ENCODE measurements at places on chromosomes 12 and 14.

DNA sequence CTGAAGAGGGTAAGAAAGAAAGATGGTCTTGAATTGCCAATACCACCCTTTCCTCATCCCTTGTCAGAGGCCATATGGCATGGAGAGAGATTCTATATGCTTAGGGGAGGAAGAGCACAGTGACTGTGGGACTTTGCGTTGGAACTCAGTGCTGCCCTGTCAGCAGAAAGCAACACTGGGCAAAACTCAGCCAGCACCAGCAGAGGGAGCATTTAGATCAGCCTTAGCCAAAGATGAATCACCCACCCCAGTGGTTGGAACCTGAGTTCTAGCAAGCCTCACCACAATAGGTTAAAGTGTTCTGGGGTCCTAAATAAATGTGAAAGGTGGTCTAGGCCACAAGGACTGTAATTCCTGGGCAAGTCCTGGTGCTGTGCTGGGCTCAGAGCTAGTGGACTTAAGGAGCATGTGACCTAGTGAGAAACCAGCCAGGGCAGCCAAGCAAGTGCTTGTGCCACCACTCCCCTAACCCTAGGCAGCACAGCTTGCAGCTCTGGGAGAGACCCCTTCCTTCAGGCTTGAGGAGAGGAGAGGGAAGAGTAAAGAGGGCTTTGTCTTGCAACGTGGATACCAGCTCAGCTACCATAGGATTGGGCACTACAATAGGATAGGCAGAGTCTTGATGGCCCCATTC lies 11.4 kb upstream of the BCAT1 start:
- peak; percentile 66 for DNase-seq

GRCh38 chr12:52191841-52192791 lies at the start of gene KRT80:
Gene KRT80, minus strand, starts transcription at chr12:52192014. Its CDS starts 112 bp downstream, at chr12:52191902.
- DNase-seq = peak; percentile 100

DNA sequence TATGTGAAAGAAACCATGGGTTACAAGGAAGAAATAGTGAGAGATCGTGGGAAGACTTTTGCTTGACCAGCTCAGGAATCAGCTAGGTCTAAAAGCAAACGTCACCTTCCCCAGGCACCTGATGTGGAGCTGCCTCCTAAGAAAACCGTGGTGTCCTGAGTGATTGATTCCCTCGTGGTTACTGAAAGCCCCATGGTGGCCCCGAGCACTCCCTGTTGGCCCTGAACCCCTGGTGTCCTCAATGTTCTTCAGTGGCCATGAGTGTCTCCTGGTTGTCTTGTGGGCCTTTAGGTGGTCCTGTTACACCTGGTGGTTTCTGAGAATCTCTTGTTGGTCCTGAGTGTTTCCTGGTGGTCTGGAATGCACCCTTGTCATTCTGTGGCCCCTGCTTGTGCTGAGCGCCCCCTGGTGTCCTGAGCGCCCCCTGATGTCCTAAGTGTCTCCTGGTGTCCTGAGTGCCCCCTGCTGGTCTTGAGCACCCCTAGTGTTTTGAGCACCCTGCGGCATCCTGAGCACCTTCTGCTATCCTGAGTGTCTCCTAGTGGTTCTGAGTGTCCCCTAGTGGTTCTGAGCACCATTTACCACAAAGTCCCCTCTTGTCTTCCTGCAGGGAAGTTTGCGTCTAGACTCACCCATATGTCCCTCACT lies 518.7 kb downstream of the TMEM121 start:
- no peak for DNase-seq

DNA sequence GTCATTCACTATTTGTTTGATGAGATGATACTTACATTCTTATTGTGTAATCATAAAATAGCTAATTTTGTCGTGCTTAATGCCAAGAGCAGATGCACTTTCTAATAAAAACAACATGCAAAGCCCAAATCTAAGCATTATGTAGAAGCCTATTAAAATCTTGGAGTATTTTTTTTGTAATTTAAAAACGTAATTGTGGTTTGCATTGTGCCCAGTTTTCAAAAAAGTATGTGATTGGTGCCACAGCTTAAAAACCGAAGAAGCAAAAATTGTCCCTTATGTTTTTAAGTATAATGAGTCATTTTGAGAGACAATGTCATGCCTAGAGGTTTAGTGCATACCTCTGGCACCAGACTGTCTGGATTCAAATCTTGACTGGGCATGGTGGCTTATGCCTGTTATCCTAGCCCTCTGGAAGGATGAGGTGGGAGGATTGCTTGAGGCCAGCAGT lies 464.8 kb upstream of the RGS6 start:
- peak; percentile 78 for DNase-seq

DNA sequence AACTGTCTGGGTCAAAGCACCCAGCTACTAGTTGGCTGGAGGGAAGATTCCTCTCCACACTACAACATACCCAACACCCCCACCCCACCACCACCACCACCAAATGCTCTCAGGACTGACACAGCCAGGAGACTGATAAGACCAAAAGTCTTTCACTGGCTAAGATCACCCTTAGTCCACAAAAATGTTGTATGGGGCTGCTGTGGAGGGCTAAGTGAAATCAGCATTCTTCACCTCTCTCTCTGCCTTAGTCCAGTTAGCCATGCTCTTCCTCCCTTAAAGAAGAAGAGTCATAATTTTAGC lies 106.2 kb downstream of the NUAK1 start:
- peak; percentile 64 for DNase-seq

DNA sequence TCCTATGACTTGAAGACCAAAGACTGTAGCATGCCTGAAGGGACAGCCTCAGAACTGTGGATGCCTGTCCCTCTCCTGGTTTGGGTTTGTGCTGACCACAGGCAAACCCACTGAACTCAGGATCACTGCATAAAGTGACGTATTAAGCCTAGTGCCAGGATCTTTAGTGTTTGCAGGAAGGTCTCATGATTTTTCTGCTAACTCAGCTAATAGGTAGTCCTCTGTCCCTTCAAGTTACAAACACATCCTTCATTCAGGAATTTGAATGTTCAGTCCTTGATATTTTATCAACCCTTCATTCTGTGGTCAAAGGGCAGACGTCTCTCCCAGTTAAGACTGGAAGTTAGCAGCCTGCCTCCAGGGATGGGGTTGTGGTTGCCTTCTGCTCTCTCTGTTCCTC lies 10.3 kb upstream of the OAS3 start:
- DNase-seq = no peak

GRCh38 chr12:46303039-46303666 lies 34.3 kb upstream of the SLC38A1 start:
- peak; percentile 19 for DNase-seq

GRCh38 chr12:101793401-101793800 lies 37.4 kb downstream of the GNPTAB start:
- peak; percentile 61 for DNase-seq

DNA sequence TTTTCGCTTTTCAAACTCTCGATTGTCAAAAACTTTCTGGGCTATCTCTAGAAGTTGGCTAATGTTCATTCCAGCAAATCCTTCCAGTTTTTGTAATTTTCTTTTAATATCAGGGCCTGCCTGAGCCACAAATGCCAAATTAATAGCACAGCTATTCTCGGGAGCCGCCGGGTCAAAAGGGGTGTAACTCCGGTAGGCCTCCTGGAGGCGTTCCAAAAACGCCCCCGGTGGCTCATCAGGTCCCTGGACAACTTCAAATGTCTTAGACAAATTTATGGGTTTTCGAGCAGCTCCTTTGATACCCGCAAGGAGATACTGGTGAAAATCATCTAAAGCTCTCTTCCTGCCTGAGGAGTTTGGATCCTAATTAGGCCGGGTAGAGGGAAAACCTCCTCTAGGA lies 117.9 kb upstream of the PZP start:
- no peak for DNase-seq

DNA sequence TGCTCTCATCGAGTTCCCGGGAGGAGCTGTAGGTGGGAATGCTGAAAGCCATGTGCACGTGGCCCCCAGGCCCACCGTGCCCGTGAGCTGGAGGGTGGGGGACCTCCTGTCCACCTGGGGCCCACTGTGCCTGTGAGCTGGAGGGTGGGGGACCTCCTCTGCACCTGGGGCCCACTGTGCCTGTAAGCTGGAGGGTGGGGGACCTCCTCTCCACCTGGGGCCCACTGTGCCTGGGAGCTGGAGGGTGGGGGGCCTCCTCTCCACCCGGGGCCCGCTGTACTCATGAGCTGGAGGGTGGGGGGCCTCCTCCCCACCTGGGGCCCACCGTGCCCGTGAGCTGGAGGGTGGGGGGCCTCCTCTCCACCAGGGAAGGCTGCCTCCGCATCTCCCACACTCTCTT lies 13.9 kb upstream of the NUDT14 start:
- DNase-seq = no peak

GRCh38 chr12:89756585-89757398 lies 48.2 kb upstream of the ATP2B1 start:
- DNase-seq = peak; percentile 99

DNA sequence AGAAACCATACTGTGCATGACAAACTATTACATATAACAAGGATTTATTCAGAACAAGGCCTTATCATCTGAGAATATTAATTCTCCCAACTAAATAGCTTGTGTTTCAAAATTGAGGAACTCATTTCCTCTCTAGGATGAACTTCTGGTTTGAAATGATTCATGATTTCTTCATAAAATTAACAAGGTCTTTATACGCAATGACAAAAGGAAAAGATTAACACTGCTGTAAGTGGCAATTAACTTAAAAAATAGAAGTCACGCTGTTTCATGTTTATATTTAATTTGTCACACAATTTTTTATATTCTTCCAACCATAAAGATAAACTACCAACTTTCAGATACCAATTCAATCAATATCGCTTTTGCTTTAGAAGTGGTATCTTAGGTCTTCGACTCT lies 80.8 kb downstream of the GRIP1 start:
- DNase-seq = no peak

DNA sequence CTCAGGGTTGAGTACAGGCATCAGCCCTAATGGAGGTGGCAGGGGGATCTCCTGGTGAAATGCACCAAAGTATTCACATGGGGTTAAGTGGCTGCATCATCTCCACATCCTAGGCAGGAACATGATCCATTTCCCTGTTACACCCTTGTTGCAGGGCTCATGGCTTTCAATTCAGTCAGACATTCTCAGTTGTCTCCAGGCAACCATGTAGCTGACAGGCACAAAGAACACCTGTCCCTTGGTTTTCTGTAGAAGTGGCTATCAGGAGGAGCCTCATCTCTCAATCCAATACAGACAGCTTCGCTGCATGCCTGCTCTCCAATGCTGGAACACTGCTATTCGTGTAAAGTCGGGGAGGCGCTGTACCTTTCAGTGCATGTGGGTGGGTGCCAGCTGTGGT lies 299.0 kb upstream of the FOXG1 start:
- DNase-seq = no peak

- no peak for DNase-seq
These were observed 504.1 kb downstream of the RPL10L start for GRCh38 chr14:46147452-46147851.

- DNase-seq = no peak
These were observed 76.0 kb downstream of the SYNE2 start for GRCh38 chr14:63928744-63929174.

- DNase-seq = no peak
These were observed 14.2 kb downstream of the HEBP1 start for GRCh38 chr12:12985817-12986408.

DNA sequence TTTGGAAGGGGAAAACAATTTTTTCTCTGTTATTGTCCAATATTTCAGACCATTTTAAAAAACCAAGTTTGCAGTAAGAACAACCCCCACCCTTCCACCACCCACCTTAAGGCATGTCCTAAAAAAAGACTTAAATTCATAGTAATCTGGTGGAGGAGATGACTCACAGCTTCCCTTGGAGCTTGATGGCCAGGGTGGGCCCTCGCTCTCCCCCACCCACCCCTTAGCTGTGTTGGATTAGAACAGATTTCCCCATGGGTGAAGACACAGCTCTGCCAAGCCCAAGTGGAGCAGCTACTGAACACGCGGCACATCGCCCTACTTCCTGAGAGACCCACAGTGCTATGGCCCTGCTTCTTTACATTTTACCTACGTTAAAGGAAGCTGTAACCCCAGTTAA lies 140.3 kb downstream of the GCH1 start:
- DNase-seq = peak; percentile 40

DNA sequence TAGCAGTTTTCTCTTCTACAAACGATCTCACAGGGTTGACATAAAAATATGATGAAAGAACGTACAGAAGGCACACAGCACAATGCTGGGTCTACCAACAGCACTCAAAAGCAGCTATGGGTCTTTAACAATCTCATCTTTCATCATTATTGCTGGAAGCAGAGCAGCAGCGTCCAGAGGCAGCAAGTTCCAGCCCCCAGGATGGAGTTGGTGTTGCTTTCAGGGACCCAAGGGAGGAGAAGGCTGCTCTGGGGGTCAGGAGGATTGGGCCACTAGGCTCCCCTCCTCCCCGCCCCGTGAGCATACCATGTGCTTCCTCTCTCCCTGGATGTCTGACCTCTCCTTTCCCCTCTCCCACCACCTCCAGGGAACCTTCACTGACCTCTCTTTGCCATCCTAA lies 13.3 kb downstream of the KCTD10 start:
- DNase-seq = peak; percentile 57

DNA sequence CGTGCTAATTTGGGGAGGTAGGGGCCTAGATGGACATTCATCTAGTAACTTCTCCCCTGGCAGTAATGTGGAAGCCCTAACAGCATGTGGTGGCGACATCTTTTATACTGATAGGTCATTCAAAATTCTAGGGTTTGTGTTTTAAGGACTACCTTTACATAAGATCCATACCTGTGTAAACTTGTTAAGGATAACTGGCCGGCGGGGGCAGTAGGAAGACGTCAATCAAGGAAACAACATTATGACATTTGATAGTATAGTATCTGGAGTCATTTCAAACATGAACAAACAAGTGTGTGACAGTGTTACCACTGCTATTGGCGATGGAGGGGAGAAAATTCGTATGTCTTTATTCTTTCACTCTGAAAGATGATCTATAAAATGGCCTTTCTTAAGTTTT lies 120.0 kb downstream of the TTLL5 start:
- no peak for DNase-seq

DNA sequence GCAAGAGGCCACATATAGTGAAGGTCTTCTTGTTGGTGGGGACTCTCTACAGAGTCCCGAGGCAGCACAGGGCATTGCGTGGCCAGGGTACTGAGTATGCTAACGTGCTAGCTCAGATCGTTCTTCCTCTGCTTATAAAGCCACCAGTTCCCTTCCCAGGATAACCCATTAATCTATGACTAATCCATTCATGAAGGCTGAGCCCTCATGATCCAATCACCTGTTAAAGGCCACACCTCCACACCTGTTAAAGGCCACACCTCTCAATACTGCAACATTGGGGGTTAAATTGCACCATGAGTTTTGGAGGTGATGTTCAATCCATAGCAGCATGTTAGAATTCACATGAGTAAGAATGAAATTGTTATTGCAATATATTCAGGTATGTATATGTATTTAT lies 12.8 kb upstream of the YARS2 start:
- DNase-seq = no peak

GRCh38 chr12:79844693-79845092 lies 90.2 kb downstream of the PPP1R12A start:
- DNase-seq = peak; percentile 73

GRCh38 chr14:75604979-75605851 lies 26.8 kb downstream of the FLVCR2 start:
- DNase-seq = peak; percentile 1

GRCh38 chr12:129672110-129672509 lies 231.7 kb downstream of the TMEM132D start:
- no peak for DNase-seq

DNA sequence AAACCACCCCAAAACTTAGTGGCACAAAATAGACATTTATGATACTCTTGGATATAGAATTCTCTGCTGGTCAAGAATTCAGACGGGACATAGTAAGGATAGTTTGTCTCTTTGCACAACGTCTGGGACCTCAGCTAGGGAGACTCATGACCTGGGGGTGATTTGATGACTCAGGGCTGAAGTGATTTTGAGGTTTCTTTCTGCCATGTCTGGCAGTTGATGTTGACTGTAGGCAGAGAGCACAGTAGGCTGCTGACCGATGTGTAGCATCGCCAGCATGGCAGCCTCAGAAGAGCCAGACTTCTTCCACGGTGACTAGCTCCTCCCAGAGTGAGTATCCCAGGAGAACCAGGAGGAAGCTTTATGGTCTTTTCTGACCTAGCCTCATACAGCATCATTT lies 88.9 kb upstream of the FRMD6 start:
- DNase-seq = peak; percentile 59
